ENCODE measurements at places on chromosomes 2 and 18.
A peak's percentile ranks its signal among the peaks of the same experiment; 100 is the strongest.

- no peak for DNase-seq
Measured at GRCh38 chr2:63012541-63012940, 38.1 kb upstream of the OTX1 start.

GRCh38 chr18:5626130-5626880 lies 82.5 kb upstream of the EPB41L3 start:
- DNase-seq: no peak

GRCh38 chr2:48272199-48272598 lies 257.8 kb upstream of the STON1 start:
- no peak for DNase-seq

GRCh38 chr2:220466251-220466691 lies 838.8 kb downstream of the SLC4A3 start:
- no peak for DNase-seq

DNA sequence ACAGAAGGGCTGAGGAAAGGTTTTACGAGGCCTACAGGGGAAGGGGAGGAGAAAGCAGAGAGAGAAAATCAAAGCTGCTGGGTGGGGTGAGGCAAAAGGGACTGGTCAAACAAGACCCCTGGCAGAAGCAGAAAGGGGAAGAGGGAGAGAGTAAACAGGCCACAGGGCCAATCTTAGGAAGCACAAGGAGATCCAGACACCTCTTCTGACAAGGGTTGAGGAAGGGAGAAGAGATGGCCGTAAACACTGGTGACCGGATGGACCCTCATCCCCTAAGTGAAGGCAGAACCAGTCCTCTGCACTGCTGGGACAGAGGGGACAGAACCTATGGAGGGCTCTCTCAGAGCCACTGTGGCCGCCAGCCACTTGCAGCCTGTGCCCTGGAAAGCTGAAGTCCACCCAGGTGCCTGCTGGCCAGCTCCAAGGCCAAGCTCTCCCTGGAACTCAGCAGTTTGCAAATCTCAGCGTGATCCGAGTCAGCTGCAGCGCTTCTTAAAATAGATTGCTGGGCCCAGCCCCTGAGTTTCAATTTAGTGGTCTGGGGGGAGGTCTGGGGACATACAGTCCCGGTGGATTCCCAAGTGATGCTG lies 108.8 kb downstream of the TMEM163 start:
- no peak for DNase-seq

DNA sequence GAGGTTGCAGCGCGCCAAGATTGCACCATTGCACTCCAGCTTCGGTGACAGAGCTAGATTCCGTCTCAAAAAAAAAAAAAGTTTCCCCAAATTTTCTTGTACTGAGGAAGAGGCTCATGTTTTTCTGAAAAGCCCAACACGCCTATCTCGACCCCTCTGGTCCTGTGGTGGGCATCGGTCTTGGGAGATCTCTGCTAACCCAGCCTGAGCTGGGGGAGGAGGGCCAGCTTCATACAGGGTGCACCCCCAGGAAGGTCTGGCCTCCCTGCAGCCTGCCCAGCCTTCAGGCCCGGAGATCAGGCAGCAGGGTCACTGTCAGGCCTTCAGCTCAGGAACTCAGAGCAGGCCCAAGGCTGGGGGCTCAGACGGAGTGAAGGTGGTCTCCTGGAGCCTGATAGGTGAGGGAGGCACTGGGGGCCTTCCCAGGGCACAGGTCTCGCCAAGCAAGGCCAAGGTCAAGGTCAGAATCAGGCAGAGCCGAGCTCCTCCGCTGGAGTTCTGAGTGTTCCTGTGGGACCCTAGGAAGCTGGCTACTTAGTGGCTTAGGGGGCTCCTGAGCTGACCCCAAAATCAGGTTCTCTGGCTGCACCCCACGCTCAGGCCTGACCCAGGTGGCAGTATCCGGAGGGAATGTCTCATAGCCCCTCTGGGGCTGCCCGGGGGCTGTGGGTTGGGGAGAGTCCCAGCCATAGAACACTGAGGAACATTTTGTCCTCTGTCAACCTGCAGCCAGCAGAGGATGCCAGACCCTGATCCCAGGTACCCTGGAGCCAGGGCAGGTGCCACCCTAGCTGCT lies 37.9 kb upstream of the SMAD7 start:
- DNase-seq: no peak

DNA sequence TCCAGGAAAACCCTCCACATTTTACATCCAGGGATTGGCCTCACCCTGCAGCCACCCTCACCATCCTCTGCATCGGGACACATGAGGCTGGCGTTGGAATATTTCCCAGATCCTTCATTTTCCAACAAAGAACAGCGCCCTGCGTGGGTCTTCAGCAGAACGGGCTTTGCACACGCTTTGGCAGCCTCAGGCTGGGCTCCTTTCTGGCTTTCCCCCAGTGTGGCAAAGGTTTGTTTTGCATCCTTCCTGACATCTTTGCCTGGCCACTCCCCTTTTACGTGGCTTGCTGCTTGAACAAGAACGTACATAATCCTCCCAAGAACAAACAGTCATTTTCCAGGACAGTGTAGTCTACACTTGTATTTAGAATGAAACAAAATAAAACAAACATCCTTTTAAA lies 25.6 kb upstream of the GREB1 start:
- DNase-seq: no peak

- DNase-seq: no peak
Measured at GRCh38 chr2:96170626-96171025, 25.4 kb upstream of the DUSP2 start.

DNA sequence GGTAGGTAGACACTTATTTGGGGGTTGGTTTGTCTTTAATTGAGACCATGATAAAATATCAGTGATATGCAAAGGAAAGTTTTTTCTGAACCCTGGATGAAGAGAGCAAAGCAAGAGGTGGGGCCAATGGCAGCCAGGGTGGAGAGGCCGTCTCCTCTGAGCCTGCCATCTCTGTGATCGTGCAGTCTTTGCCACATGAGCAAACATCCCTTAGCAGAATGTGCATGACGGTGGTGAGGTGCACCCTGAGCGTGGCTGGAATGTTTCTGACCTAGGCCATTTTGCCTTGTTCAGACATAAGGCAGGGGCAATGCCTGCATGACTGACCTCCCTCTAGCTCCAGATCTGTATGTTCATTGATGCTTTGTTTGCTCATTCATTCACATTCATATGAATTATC lies 6.0 kb downstream of the NCK2 start:
- DNase-seq: peak; percentile 2

DNA sequence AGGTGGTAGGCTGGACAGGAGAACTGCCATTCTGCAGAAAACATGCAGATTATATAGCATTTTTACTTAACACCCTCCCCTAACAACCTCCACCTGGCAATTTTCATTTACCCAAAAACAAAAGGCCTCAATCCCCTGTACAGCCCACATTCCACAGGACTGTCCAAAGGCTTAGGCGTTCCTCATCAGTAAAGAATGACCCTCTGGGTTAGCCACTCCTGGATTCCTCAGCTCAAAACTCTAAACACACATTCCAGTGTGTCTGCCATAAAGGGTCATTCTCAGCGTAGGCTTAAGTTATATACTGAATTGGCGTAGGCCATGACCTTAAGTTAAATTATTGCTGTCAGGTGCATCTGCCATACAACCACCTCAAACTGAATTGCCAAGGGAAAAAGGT lies 261.8 kb upstream of the CHAC2 start:
- DNase-seq: no peak

DNA sequence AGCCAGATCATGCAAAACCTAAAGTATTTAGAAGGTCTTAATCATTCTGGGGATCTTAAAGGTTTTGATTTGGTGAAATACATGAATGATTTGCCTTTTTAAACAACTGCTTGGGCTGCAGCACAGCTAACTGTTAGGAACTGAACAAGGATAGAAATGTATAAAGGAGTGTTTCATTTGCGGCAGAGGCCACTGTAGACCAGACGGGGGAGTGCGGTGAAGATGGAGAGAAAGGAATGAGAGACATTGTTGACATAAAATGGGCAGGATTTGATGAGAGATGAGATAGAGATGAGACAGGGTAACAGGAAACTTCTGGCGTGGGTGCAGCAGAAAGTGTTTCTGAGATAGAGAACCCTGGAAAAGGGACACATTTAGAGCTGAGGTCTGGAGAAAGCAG lies 308.1 kb downstream of the TMX3 start:
- DNase-seq: no peak

DNA sequence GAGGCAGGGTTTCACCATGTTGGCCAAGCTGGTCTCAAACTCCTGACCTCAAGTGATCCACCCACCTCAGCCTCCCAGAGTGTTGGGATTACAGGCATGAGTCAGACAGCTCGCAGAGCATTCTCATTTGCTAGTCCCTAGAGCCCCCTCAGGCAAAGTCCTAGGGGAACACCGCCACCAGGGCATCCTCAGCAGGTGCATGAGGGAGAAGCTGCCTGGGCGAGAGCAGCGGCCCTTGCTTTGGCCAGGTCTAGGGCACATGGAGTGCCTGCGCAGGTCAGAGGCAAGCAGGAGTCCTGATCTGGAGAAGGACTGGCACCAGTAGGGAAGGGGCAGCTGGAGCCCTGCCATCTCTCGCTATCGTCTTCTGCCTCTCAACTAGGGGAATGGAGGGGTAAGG lies 32.4 kb downstream of the NGEF start:
- DNase-seq: no peak

DNA sequence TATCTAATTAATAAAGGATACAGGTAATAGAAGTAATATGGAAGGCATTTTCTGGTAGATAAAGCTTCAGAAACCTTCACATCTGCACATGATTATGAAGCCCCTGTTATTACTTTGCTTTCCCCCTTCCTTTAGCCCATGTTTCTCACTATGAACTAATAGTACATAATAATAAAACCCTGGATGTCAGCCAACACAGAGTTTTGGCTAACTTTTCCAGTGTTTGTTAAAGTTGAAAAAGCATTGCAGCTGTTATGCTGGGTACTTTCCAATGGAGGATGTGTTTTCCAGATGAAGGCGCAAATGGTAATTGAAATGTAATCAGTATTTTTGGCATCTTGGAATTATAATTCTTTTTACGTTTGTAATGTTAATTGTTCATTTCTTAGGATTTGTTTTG lies 43.5 kb downstream of the SPTBN1 start:
- peak; percentile 35 for DNase-seq

DNA sequence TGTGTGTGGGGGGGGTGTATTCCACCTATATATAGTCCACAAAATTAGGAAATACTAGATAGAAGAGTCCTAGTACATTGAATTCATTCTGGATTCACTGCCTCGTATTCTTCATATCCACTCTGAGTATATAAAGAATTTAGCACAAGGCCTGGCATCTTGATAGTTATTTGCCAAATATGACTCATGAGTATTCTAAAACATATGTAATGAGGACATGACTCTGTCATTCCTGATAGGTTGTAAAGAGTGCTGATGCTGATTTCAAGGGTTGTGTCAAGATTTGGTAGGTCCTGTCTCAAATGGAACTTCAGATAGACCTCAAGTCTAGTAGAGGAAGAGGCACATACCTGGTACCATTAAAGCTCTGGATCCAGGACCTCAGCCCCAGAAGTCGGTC lies 173.4 kb upstream of the BOD1L2 start:
- no peak for DNase-seq

GRCh38 chr2:172704072-172704936 lies 31.3 kb upstream of the RAPGEF4 start:
- DNase-seq: no peak

GRCh38 chr18:50706199-50706598 lies 113.6 kb downstream of the MRO start:
- no peak for DNase-seq

GRCh38 chr2:122478771-122479170 lies 723.3 kb downstream of the TSN start:
- no peak for DNase-seq

DNA sequence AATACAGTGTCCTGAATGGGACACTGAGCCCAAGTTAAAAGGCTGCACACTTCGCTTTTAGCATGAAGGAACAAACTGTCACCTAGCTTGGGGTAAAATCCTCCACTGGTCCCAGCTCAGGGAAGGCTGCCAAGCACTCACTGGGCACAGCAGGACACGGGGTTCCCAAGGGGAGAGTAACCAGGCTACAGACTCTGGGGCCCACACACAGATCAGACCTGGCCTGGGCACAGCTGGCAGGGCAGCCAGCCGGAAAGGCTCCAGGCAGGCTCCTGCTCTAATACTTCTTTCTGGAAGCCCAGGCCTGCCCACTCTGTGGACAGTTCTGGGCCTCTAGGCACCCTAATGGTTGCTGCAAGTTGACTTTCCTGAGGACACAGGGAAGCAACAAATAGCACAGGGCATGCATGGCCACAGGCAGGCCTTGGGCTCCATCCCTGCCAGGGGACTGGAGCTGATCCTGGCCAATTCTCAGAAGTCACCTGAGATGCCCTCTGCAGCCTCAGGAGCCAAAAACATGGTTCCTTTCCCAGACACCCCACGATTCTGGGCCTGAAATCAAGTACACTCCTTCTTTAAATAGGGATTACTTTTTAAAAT lies 18.7 kb upstream of the SULT1C3 start:
- no peak for DNase-seq

DNA sequence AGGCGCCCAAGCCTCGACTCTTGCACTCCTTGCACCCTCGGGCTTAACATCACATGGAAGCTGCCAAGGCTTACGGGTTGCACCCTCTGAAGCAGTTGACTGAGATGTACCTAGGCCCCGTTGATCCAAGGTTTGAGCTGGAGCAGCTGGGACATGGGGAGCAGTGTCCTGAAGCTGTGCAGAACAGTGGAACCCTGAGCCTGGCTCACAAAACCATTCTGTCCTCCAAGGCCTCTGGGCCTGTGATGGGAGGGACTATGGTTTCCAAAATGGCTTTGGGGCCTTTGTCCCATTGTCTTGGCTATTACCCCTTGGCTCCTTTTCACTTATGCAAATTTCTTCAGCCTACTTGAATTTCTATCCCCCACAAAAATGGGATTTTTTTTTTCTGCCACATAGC lies 454.0 kb downstream of the PIK3C3 start:
- DNase-seq: no peak

- no peak for DNase-seq
Measured at GRCh38 chr2:164808776-164809175, 32.8 kb downstream of the COBLL1 start.

- no peak for DNase-seq
Measured at GRCh38 chr2:167581961-167582574, 665.3 kb downstream of the STK39 start.

GRCh38 chr2:17981936-17982335 lies 103.5 kb downstream of the KCNS3 start:
- DNase-seq: no peak
